ENCODE measurements at places on chromosomes 6 and 20.

GRCh38 chr6:41442800-41443501 lies 103.2 kb upstream of the FOXP4 start:
- DNase-seq, result peak; percentile 53

DNA sequence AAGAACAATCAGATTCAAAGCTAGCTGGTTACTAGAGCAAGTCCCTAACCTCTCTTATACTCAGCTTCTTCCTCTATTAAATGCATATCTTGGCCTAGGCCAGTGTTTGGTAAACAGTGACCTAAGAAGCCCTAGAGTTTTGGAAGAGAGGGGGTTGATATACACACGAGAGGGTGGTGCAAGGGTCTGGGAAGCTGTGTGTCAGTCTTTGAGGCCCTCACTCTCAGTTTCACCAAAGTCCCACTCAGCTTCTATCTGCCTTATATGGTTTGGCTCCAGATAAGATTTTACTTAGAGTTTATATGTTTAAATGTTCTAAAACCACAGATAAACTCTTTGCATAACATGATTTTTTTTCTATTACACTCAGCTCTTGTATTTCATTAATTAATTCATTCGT lies 526.1 kb upstream of the BTBD3 start:
- no peak for DNase-seq

GRCh38 chr6:71346334-71346694 lies 57.7 kb downstream of the OGFRL1 start:
- DNase-seq, result no peak

- DNase-seq, result no peak
Observed at GRCh38 chr6:52603000-52603795, 26.3 kb upstream of the TRAM2 start.

All from activated T-cell treated with anti-CD3 and anti-CD28 coated beads, Interleukin-2, amount 50 U/mL, for 48 hours (primary cell).